Trophoblast cell (in vitro differentiated cells and primary cell): ENCODE measurements at places on chromosomes 16 and 17.

DNA sequence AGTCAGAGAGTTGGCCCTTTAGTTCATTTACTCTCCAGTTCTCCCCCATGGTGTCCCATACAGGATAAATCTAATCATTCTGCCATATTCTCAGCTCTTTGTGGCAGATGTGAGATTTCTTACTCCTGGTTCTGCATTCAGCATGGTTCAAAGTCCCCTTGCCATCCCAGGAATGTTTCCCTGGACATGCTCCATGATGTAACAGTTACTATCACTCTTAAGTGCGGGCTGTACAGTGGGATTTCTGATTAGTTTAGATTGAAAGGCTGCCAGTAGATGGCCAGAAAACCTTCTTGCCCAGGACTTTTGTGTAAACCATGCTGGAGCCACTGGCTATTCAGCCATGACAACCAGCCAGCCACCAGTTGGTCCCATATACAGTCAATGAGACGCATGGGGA lies 10.4 kb downstream of the KRT37 start:
- DNase-seq: no peak

- DNase-seq: peak; percentile 68
Measured at GRCh38 chr16:14378689-14379467, 251.2 kb downstream of the PARN start.

DNA sequence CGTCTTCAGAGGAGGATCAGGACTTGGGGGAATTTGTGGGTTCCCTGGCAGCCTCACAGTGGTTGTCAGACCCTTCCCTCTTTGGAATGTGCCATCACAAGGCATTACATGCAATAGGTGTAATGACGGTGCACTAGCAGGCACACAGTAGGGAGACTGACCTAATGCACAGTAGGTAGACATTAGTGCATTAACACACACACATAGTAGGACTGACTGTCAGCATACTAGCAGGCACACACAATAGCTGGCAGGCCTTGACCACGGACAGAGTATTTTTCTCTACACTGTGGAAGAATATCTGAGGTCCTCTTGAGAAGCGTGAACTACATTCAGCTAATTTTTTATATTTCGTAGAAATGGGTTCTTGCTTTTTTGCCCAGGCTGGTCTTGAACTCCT lies 10.9 kb upstream of the UBALD2 start:
- DNase-seq: no peak

DNA sequence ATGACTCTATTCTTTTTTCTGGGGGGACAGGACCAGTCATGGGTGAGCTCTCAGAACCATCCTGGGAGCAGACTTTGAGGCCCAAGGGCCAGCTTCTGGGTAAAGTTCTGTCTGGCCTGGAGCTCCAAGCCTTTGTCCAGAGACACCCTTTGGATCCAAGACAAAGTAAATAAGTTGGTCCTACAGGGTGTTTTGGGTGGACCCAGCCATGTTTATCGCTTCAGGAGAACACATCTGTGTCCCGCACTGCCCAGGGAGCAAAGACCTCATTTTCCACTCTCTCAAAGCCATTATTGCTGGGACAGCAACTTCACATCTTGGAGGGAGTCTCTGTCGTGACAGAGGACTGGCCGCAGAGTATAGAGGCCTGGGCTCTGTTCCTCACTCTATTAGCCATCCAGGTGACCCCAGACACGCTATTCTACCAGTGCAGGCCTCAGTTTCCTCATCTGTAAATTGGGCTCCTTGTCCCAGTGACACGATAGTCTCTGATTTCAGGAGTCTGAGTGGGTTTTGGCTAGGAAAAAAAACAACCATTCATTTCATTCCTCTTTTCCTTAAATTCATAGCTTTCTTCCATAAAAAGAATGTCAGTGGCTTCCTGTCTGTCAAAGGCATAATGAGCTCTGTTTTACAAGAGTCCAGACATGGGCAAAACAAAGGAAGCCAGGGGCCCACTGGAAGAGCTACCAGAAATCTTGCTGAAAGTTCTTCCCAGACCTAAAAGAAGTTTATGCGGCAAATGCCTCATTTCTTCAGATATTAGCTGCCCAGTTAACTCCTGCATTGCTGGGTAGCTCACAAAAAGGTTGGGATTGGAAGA lies 62.4 kb downstream of the PECAM1 start:
- DNase-seq: no peak

GRCh38 chr17:1552932-1553331 lies 9.7 kb downstream of the PITPNA start:
- no peak for DNase-seq

DNA sequence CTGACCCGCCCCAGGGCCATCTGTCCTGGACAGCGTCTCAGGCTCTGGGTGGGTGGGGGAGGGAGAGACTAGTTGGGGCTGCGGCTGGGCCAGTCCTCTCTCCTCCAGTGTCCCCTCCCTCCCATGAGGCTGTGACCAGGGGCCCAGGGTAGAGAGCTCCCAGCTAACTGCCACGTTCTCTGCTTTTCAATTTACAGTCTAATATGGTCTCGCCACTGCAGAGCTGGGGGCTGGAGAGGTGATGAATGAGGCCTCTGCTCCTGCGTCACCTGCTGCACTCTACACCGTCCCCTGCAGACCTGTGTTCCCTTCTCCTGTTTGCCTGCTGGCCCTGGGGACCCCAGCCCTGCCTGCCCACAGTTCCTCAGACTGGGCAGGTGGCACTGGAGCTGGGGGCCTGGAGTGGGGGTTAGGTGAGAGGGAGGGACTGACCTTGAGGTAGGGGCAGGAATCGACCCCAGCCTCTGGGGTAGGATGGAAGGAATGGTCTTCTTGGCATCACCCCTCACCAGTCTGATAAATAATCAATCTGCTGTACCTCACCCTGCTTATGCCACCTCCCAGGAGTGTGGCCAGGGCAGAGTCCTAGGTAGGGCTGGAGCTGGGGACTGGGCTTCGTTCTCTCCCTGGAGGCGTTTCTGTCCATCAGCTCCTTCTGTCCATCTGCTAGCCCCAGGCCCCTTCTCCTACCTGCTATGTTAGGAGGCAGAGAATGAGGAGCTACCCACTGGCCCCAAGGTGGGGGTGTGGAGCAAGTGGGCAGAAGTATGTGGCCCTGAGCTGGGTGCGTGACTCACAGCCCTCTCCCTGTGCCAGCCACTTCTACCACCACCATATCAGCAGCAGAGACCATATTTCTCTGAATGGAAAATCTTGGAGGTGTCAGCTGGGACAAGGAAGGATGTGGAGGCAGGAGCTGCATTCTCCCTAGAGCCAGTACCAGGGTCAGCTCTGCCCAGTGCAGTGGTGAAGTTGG lies 12.9 kb downstream of the SEZ6 start:
- no peak for DNase-seq
